Activated naive CD8-positive, alpha-beta T cell treated with anti-CD3 and anti-CD28 coated beads, Interleukin-2, amount 50 U/mL, for 16 hours (primary cell): ENCODE measurements at places on chromosomes 6 and 20.

DNA sequence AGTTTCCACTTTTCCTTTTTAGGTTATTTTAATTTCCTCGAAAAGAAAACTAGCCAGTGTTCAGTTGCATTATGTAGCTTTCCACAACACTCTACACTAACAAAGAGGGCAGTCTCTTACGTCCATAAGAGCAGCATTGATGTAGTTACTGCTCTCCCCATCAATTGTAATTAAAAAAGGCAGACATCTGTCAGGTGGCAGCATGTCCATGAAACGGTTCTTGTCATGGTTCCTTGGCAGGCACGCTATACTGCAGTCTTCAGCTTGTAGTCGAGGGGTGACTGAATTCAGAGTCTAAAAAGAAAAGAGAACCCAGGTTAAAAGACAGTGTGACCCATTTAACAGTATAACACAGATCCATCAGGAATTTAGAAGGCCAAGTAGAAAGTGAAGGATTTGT lies 80.1 kb upstream of the THEMIS start:
- no peak for DNase-seq

DNA sequence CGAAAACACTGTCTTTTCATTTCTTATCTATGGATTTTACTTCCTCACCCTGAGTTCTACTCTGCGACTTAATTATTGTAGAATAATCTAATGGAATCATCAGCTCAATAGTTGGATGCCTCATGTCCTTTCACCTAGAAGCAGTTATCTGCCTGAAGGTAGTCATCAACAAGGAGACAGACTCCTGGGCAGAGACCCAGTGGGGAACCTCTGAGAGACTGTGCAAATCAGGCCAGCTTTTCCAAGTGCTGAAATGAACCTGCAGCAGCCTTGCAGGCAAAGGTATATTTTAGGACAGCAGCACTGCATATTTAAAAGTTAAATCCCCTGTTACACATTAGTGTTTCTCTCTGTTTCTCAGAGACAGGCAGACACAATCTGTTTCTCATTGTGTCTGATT lies 99.7 kb upstream of the STMND1 start:
- no peak for DNase-seq

DNA sequence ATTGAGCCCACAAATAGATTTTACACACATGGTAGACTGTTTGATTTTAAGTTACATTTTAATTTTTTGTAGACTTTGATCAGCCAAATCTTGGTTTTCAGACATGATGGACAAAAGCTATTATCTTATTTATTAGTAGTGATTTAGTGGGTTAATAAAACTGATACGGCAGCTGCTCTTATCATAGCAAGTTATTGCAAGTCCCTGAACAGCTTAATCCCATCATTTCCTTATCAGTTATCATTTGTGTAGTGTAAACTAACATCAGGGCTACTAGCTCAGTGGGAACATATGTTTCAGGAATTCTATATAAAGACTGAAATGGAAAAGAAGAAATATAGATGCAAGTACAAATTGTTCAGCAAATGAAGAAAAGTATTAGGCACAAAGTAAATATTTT lies 10.9 kb downstream of the RFX6 start:
- no peak for DNase-seq

DNA sequence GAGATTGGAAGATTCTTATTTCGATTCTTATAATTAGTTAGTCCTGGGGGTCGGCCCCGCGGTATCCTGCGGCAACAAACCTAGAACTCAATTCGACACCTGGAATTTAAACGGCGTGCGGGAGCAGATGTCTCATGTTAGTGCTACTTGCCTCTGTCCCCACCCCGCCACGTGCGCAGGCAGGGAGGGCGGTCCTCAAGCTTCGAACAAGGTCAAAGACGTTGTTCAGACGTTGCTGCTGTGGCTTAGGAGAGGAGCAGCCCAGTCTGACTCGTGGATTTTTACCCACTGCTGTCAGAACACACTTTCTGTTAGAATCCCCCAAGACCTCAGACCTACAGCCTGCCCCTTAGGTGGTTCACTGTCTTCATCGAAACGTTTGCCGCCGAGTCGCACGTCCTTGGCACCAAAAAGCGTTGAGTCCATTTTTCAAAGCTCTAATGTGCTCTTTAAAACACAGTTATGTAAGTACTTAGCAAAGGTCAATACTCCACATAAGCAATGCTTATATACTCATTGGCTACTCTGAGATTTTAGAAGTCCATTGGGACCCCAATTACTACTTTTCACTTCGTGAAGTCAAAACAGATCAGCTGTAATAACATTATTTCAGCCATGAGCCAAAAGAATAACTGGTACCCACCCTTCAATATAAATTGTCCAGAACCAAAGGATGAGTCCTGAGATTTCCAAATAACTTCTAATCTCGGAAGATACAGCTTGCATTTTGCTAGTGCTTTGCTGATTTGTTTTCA lies 2.7 kb upstream of the C6orf62 start:
- no peak for DNase-seq

- no peak for DNase-seq
These were observed 62.8 kb downstream of the ILRUN start for GRCh38 chr6:34633785-34634184.

GRCh38 chr20:57460781-57461465 lies 64.0 kb downstream of the CTCFL start:
- no peak for DNase-seq

DNA sequence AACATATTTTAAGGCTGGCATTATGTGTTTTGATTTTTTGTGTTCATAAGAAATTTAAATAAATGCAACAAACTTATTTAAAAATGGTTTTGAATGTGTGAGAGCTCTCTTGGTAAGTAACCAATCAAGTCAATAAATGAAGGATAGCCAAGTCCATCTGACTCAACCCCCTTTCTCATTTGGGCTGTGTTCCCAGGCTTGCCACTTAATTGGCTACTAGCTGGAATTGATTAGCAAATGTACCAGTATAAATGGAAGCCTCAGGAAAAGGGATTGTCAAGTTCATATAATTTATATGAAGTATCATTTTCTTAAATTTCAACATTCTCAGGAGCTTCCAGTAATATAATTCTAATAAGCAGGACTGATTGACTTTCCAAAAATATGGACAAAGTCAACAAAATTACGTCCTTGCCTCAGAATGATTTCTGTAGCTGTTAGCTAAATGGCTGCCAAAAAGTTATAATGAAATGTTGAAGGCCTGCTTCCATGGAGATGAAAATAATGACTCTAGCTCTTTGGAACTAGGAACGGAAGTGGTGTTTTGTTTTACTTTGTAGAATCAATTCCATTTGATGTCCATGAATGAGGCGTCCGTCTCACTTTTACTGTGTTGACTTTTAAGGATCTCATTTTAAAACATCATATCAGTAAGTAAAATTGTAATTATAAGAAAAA lies 614.9 kb downstream of the CDH26 start:
- no peak for DNase-seq

DNA sequence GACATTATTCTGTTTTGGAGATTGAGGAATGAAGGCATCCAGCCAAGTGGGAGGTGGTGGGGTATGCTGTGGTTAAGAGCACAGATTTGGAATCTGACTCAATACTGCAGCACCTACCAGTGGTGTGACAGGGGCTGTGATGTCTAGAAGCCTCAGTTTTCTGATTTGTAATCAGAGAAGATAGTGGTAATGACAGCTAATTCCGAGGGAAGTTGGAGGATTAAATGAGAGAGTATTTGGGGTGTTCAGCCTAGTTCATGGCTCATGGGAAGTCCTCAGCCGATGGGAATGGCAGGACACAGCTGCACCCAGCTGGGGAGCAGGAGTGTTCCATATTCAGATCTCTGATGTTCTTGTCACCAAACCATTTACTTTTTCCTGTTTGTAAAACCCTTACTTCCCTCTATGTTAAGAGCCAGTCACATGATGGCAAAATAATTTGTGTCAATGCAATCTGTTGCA lies 9.3 kb downstream of the SLC9A8 start:
- no peak for DNase-seq

DNA sequence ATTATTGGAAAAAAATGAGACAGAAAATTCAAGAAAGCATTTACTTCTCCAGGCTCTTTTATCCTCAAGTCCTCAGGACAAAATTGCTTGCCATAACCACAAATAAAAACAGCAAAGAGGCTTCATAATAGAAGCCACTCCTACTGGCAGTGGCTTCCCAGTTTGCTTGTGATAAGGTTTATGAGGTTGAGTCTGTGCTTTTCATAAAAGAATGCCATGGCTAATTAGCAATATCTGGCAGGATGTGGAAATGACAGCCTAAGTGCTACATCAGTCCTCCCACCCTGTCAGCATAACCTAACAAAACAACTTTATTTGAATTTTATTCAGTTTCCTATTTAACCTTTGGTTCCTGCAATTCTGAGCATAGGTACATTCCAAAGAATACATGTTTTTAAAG lies 80.9 kb upstream of the HTR1E start:
- no peak for DNase-seq

- no peak for DNase-seq
These were observed 216.2 kb downstream of the MYLK4 start for GRCh38 chr6:2534406-2535042.

GRCh38 chr6:14922706-14923460 lies 323.0 kb upstream of the JARID2 start:
- DNase-seq = no peak

- DNase-seq = no peak
These were observed 42.1 kb upstream of the FAM83D start for GRCh38 chr20:38883981-38884733.

DNA sequence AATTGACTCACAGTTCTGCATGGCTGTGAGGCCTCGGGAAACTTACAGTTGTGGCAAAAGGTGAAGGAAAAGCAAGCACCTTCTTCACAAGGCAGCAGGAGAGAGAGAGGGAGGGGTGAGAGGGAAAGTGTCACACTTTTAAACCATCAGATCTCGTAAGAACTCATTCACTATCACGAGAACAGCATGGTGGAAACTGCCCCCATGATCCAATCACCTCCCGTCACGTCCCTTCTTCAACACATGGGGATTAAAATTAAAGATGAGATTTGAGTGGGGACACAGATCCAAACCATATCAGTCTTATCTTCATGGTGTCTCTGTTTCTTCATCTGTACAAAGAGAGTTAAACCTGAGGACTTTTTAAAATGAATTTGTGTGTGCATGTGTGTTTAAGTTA lies 13.7 kb upstream of the BTN1A1 start:
- no peak for DNase-seq

DNA sequence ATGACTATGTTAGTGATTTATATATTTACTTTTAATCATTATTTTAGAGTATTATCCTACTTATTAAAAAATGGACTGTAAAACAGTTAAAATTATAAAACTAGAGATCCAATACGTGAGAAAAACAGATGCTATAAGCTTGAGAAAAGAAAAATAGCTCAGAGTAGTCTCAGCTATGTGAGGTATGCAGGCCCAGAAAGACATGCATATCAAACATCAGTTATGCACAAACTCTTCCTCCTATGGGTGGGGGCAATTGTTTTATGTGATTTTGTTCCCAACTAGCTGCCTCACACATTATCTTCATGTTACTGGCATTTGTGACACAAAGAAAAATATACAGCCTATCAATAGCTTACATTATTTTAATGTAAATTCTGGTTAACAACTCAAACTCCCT lies 28.8 kb downstream of the RARS2 start:
- DNase-seq = no peak

DNA sequence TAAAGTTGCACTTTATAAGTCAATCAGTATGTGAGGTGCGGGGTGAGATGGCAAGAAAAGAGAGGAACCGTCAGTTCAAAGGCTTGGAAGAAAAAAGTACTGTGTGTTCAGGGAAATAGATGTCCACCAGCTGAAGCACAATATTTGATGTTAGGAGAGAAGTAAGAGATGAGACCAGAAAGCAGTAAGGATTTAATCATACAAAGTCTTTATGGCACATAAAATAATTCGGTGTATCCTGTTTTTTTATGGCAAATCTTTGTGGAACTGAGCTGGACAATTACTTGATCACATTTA lies 197.2 kb downstream of the FAXC start:
- no peak for DNase-seq

DNA sequence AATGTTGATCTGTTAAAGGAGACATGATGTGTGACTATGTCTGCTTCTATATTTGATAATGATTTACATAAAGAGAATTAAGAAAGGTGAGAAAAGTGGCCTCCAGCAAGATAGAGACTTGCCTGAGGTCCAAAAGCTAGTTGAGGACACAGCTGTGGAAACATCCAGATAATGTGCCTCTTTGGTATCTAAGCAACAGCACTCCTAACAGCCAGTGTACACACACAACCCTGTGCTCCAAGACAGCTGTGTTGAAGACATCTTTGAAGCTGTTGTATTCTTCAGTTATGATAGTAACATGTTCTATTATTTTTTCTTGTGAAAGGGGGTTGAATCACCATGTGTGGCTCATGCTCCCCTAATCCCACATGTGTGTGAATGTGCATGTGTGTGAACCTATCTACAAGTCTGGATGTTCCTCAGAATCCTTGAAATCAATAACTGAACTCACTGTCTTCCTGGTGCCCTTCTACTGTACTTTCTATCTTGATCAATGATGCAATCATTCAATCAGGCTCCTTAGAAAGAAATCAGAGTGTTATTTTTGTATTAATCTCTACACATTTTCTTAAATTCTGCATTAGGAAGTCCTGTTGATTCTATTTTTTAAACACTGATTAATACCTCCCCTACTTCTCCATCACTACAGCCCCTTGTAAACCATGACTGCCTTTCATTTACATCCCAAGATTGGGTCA lies 116.7 kb upstream of the SSTR4 start:
- DNase-seq = no peak

GRCh38 chr20:41182296-41183212 lies 45.2 kb downstream of the PLCG1 start:
- DNase-seq = no peak

GRCh38 chr20:57539889-57540288 lies 14.9 kb upstream of the CTCFL start:
- no peak for DNase-seq

DNA sequence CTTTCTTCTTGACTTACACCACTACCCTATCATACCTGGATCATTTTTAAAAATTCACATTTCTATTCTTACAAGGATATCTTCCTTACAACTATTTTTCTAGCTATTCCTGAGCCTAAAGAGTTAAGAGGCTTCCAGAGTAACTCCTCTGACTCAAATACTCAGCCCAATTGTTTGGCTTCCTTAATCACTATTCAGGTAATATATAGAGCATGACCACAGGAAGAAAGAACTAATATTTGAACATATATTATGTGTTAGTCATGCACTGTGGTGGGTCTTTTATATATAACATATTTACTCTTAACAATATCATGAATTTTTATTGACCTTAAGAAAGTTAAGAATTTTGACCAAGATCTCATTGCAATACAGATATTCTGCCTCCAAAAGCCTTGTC lies 42.0 kb upstream of the ID4 start:
- DNase-seq = no peak

DNA sequence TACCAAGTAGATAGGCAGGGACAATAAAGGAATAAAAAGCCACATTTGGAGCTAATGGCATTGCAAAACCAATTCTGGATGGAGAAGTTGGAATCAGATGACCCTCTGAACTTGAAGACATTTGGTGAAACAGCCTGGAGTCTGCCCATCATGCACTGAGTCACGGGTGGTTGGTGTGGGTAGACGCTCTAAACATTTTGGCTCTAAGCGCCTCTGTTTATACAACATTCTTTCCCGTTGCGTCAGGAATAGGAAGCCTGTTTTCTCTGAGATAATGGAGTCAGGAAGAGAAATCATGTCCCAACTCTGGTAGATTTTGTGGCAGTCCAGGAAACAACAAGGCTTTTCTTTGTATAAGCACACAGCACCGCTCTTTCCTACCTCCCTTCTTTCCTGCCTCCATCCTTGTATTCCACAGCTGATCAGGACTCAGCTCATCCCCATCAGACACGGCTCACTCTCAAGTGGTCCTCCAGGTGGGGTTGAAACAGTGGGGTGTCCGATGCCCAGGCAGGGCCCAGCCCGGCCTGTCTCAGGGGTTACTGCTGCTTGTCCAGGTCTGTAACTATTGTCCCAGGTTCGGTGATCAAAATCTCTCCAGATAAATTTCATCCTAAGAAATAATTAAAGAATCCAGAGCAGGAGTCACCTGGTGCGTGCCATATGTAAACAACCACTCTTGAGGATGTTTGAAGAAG lies 12.1 kb upstream of the RAMACL start:
- DNase-seq = no peak
